ENCODE measurements at places on chromosomes 13 and 19.

DNA sequence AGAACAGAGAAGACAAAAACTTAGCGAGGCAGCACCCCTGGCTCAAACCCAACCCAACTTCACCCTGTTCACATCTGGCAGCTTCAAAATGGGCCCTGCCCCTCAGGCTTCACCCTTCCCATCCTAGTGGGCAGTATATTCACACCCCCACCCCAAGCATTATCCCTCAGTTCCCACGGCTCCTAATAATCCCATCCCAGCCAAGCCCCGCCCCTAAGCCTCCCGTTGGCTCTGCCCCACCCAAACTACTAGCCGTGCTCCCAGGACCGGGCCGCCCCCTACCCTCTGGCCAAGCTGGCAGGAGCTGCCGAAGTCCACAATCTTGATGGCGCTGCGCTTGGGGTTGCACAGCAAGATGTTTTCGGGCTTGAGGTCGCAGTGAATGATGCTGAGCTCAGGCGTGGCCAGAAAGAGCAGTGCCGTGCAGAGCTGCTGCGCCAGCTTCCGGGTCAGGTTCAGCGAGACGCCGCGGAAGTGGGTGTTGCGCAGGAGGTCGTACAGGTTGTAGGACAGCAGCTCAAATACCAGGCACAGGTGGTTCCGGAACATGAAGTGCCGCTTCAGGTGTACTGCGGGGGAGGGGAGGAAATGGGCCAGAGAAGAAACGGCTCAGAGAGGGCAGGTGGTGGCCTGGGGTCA lies 5.8 kb downstream of the DYRK1B start:
- DNase-seq = no peak

DNA sequence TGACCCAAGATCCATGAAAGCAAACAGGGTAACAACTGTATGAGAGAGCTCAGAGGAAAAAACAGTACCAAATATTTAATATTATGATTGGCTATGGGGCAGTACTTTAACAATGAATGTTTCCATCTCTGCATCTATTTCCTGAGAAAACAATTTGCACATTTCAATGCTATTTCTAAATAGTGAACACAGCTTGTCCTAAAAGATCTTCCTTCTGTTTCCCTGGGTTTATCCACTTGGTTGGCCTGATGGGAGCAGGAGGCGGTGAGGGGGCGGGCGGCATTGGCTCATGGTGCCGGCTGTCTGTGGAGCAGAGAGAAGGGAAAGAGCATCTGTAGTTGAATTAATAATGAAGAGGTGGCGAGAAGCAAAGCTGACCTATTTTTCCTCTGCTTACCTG lies 291.4 kb downstream of the DCLK1 start:
- no peak for DNase-seq

DNA sequence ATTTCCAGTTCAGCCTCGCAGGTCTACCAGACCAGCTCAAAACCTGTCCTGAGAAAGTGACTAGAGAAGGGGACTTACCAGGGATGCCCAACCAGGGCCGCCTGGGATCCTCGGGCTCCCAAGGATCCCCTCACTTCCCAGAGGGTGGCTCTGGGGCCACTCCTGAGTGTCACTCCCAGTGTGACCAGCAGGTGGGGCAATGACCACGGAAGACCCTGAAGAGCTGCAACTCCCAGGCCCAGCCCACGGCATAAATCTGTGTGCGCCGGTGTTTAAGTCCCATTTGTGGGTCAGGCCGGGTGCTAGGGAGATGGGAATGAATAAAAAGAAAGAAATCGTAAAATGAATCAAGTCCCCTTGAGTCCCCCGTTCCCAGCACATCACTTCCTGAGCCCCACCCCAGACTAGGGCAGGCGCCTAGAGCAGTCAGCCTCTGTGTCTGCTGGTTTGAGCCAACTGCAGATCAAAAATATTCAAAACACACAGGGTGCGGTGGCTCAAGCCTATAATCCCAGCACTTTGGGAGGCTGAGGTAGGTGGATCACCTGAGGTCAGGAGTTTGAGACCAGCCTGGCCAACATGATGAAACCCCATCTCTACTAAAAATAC lies 10.7 kb downstream of the PTGIR start:
- DNase-seq = peak; percentile 53

DNA sequence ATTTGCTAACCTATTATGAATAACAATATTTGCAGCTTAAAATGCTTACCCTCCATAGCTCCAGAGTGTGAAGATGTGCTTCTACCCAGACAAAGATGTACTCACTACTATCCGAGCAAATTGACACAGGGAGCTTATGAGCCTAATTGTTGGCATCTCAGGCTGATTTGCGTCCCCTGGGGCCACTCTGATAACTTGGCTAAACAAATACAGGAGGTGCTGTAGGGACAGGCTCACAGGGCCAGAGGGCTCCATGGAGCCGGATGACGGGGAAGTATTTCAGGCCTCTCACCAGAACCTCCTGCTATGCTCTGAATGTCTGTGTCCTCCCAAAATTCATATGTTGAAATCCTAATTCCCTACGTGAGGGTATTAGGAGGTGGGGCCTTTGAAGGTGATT lies 26.7 kb upstream of the C19orf12 start:
- no peak for DNase-seq

DNA sequence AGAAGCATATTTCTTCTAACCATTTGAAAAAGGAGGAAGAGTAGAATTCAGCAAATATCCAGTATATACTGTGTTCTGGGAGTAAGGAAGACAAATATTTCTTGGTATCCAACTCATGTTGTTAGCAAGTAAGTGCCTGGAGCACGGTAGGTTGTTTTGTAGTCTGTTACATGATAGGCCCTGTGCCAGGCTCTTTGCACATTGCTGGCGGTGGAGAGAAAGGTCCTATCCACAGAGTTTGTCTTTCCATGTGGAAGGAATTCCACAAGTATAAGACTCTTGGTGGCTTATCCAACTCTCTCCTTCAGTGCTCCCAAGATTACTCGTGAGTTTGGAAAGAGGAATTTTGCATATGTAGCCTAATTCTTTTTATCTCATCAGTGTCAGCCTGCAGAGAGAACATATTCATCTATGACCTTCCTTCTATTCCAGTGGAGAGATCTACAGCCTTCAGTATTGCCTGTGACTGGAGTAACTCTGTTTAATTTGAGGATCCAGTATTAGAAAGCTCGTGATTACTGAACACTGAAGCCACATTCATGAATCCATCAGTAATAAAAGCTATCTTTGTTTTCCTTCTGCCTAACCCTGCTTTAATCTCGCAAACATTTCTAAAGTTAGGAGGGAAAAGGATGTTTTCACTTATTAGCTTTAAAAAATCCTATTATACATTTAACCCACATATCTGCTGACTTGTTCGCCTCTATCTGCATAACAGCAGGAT lies 183.9 kb upstream of the CSNK1A1L start:
- DNase-seq = no peak

DNA sequence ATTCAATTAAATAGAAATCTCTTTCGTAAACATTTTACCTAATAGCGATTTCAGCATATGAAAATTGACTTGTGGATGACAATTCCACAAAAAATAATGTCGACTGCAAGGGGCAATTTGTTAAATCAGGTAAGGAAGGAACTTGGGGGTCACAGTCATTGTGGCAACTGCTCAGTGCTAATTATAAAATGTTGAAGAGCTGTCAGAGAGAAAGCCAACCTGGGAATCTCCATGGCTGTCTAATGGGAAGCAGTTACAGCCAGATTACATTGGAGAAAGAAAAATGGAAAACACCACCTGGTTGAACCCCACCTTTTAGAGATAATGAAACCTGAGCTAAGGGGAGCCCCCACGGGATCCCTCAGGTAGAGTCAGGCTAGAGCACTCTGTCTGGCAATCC lies 373.9 kb downstream of the FOXO1 start:
- no peak for DNase-seq

DNA sequence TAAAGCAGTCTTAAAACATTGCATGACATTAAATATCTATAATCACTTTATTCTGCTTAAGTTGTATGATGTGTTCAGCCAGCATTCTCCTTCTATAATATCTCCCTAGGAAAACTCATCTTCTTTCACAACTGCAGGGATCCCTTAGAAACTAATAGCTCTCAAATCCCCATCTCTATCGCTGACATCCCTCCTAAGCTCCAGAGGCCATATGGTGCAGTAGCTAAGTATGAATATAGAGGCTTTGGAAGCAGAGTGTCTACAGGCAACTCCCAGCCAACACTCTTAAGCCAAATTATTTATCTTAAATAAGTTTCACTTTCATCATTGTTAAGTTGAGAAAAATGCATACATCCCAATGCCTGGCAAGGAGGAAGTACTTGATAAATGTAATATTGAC lies 349.5 kb upstream of the MIR17HG start:
- DNase-seq = no peak

GRCh38 chr13:110381029-110381360 lies 73.9 kb downstream of the COL4A2 start:
- DNase-seq = no peak

- DNase-seq = no peak
Measured at GRCh38 chr19:35037716-35038622, 3.6 kb upstream of the HPN start.

DNA sequence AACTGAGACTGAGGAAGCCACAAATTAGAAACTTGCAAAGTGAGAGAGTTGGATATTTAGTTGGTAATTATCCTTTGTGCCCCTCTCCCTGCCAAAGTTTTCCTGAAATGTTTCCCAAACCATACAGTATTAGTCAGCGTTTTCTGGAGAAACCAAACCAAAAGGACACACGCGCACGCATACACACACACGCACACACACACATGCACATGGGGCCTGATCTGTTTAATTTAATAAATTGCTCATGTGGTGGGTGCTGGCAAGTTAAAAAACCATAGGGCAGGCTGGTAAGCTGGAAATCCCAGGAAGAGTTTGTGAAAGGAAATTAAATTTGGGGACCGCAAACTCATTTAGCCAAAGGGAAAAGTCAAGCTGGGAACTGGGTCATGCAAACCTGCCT lies 11.7 kb upstream of the CYSLTR2 start:
- DNase-seq = no peak

- no peak for DNase-seq
Measured at GRCh38 chr13:93307136-93307535, 80.5 kb downstream of the GPC6 start.

DNA sequence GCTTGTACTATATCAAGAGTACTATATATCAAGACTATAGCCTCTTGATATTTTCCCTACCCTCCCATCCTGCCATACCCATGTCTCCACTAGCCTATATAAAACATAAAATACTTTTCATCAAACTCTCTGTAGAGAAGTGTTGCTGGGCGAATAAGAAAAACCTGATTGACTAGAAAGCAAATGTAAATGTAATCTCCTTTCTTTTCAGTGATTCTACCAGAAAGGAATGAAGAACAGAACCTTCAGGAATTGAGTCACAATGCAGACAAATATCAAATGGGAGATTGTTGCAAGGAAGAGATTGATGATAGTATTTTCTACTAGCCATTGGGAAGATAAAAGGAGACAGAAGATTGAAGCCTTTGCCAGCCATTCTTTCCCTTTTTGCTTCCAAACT lies 89.2 kb downstream of the KCNRG start:
- no peak for DNase-seq

GRCh38 chr19:41445575-41445974 lies 2.6 kb downstream of the ERICH4 start:
- DNase-seq = no peak

- DNase-seq = no peak
Measured at GRCh38 chr13:19742643-19743042, 40.1 kb downstream of the PSPC1 start.

GRCh38 chr19:48635263-48635965 lies 1.8 kb downstream of the DBP start:
- DNase-seq = peak; percentile 71

- no peak for DNase-seq
Measured at GRCh38 chr13:35388441-35389355, 87.8 kb downstream of the MAB21L1 start.

DNA sequence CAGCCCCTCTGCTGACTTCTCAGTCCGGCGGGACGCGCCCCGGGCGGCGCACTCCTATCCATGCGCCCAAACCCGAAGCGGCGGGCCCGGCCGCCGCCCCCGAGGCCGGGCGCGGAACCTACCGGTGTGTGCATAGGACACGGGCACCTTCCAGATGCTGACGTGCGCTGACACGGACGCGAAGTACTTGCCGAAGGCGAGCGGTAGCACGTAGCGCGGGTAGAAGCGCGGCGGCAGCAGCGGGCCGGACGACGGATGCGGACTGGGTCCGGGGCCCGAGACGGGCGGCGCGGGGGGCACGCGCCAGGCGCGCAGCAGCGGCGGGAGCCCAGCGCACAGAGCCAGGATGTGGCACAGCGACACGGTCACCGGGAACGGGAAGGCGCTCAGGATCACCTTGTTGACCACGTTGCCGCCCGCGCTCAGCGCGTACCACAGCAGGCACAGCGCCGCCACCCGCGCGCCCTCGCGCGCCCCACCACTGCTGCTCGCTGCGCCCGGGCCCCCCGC lies 338 bp downstream of the SLC35E1 start:
- no peak for DNase-seq

- DNase-seq = no peak
Measured at GRCh38 chr13:51035469-51035868, 75.6 kb downstream of the C13orf42 start.

- no peak for DNase-seq
Measured at GRCh38 chr13:76715075-76715474, 171.1 kb downstream of the KCTD12 start.

GRCh38 chr13:110590577-110590976 lies 24.8 kb upstream of the NAXD start:
- no peak for DNase-seq

- DNase-seq = no peak
Measured at GRCh38 chr13:113781571-113781970, 22.5 kb downstream of the TMEM255B start.
